ENCODE measurements at places on chromosomes 13 and 19.

GRCh38 chr19:708154-709143 lies at the start of gene PALM:
Gene PALM, plus strand, starts transcription at chr19:708935. Its CDS starts 212 bp downstream, at chr19:709147.
- no peak for DNase-seq

DNA sequence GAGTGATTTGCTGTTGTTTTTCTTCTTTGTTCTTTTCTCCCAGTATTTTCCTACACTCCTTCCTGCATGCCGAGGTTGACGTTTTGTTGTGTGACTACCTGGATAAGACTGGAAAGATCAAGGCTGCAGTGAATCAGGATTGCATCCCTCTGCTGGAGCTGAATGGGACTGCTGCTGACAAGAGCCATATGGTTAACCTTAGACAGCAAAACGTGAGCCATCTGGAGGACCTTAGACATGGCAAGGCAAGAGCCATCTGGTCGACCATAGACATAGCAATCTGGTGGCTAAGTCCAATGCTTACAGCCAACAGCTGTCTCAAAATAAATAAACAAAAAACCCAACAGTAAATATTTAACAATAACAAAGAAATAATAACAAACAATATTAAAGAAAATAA lies 42.6 kb upstream of the ZNF91 start:
- DNase-seq: no peak

- DNase-seq: no peak
Measured at GRCh38 chr13:23570099-23570920, at the start of gene TNFRSF19. Gene TNFRSF19, plus strand, starts transcription at chr13:23570412. Its CDS starts 19,772 bp downstream, at chr13:23590184.

GRCh38 chr19:14089412-14089661 lies 1.2 kb downstream of the SAMD1 start:
- DNase-seq: no peak

DNA sequence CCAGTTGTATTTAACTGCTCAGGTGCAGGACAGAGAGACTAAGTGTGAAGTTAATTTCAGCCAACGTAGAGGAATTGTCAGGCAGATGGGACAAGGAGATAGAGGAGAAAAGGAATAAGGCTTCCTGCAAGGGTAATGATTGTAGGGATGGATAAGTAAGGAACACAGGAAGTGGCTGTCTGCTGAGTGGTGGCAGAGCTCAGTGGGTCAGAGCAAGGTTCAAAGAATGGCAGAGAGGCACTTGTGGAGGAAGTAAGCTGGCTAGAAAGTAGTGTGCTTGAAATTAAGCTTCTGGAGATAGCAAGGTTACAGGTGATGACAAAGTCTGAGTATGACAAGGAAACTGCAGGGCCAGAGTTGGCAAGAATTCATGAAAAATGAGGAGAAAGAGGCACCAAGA lies 47.9 kb downstream of the USPL1 start:
- no peak for DNase-seq

GRCh38 chr19:14507704-14508542 lies 10.3 kb downstream of the DNAJB1 start:
- DNase-seq: no peak

DNA sequence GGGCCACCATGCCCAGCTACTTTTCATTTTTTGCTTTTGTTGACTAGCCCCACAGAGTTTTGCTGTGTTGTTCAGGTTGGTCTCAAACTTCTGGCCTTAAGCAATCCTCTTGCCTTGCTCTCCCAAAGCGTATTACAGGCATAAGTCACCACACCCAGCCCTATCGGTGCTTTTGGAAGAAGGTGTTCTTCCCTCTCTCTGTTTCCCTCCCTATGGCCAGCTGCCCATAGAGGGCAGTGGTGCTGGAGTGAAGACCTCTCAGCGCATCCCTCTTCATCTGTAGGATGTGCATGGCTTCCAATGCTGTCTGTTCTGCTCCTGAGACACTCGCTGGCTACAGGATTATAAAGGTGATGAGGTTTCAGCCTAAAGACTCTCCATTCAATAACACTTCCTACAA lies 1.3 kb upstream of the CD22 start:
- DNase-seq: no peak

DNA sequence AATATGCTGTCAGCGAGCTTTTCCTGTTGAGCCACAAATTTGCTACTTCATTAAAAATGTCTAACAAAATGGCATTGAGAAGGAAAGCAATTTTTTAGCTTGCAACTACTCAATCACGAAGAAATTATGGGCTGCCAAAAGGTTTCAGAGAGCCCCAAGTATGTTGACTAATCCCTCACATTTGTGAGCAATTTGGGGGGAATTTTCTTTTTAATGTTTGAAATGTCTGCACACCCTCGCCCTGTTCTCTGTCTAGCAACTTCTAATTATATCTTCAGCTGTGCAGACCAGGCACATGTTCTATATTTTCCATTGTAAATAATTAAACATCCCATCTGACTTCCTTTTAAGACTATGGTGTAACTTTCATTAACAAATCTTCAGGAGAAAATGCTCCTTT lies 192.9 kb downstream of the DCT start:
- DNase-seq: no peak

DNA sequence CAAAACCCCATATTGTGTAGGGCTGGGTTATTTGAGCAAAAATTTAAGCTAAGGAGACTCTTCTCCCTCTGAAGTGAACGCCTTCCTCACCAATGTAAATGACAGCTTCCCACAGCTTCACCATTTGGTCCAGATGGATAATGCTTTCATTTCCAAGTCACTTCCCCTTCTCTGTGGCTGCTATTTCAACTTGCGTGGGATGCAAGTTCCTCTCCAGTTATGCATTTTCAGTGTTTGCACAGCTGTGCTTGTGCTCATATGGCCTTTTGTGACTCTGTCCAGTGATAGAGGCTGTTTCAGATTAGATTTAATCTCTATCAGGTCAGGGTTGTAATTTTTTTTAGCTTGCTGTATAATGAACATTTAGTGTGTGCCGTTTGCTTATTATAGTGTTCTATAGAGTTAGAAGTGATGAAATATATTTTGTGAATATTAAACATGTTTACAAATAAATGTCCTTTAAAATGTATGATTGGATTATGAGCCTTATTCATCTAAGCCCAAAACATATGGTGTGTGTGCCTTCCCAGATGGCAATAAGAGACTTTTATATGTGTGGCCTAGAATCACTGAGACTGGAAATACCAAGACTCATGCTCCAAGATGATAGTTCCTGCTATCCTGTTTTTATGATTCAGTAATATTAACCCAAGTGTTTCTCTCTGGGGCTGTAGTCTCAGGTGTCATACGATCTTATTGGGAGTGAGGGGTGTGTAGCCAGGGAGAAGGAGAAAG lies 86.6 kb downstream of the TNFRSF19 start:
- DNase-seq: no peak

- no peak for DNase-seq
Measured at GRCh38 chr13:109101550-109102144, 472.2 kb downstream of the MYO16 start.

DNA sequence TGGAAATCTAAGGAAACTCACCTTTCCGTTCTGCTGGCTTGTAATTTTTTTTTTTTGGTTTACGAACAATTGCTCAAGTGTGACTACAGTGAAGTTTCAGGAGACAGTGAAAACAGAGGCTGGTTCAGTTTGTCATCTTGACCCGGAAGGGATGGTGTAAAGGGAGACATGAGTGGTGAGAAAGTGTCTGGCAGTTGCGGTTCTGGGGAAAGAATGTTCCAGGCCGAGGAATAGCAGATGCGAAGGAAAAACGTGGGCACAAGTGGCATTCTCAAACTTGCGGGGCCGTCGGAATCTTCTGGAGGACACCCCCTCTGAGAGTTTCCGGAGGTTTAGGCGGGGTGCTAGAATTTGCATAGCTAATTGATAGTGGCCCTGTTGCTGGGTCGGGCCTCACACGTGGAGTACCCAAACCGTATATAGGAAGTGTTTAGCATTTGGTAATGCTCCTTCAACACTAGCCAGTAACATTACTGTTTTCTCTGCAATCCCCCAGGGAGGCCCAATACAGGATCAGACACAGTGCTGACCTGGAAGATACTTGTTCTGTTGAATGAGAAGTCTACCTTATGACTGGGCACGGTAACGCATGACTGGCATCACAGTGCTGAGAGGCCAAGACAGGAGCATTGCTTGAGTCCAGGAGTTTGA lies 2.8 kb upstream of the TNFSF9 start:
- no peak for DNase-seq

DNA sequence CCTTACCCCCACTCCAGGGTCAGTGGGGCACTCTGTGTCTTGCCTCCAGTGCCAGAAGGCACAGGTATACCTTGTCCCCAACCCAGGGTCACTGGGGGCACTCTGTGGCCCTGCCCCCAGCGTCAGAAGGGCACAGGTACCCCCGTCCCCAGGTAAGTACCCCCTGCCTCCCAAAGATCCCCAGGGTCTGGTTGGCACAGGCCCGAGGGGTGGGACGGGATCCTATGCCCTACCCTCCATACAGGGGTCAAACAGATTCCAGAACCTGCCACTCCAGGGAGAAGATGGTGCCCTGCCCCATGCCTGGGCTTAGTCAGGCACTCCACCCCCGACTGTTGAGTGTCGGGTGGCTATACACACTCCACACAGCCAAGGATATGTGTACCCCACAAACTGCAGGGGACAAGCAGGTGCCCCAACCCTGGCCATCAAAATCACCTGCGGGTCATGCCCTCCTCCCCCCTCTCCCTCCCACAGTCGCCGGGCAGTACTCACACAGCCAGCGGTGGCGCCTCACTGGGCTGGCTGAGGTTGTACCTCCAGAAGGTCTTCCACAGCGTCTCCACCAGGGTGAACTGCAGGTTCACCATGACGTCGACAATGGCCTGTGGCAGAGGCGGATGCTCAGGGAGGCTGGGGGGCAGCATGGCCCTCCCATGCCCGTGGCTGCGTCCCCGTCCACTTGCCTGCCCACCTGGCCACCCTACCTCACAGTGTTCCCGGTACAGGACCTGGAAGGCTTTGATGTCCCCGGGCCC lies 13.8 kb downstream of the DCAF15 start:
- no peak for DNase-seq
